Kidney (tissue), 22 donors: ENCODE measurements at places on chromosomes 7 and 10. TPM values are rescaled to one million over a fixed set of nuclear protein-coding genes. Genes with fewer than 3 reads are reported as not detected.

Gene DOCK1
- 81.7 TPM for total RNA-seq

Gene NPC1L1
- 0.88 TPM for total RNA-seq

Gene PKD2L1
- not detected for total RNA-seq

Gene EPO
- not detected for total RNA-seq

Gene PTER
- 22.2 TPM for total RNA-seq

Gene ASB10
- not detected for total RNA-seq

Gene CPA5
- total RNA-seq = 1.1 TPM

Gene UNCX
- total RNA-seq = 2.0 TPM

Gene FBH1
- total RNA-seq = 76.5 TPM

Gene ASZ1
- not detected for total RNA-seq

Gene GIMAP4
- 61.4 TPM for total RNA-seq

Gene LRIT1
- not detected for total RNA-seq

Gene CPSF4
- total RNA-seq = 28.9 TPM

Gene VWA2
- 6.5 TPM for total RNA-seq

Gene FGFBP3
- 2.7 TPM for total RNA-seq

Gene LEP
- not detected for total RNA-seq

DNA sequence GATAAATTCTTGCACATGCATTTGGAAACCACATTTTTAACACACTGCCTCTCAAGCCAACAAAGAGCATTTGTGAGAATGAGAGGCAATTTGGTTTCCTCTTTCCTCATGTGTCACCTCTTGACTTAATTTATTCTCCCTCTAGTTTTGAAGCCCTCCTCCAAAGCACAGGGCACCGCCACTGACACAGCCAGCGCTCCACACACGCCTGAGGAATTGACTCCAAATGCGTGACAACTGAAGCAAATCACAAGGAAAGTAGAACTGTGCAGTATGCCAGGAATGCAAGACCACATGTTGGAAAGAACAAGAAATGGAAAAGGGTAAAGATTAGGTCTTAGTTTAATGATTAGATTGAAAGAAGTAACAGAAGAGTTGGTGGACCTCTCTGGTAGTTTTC lies 173.3 kb downstream of the LSM5 start:
- no peak for DNase-seq

- DNase-seq = no peak
These were observed 103.2 kb downstream of the IPMK start for GRCh38 chr10:58164517-58164916.

DNA sequence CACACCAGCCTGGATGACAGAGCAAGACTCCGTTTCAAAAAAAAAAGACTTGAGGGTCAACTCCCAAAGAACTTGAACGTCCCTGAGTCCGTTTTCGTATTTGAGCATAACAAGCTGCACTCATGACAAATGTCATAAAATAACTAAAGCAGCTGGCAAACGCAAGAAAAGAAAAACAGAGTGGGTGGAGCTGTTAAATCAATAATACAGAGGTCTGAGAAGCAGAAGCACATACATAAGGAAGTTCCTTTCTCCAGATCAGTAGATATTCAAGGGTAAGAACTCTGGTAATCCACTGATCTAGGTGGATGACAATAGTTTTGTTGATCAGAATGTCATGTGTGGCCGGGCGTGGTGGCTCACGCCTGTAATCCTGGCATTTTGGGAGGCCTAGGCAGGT lies 150.1 kb downstream of the FAM107B start:
- DNase-seq = no peak

- DNase-seq = no peak
These were observed 16.5 kb upstream of the TLX1 start for GRCh38 chr10:101114646-101115045.

- DNase-seq = peak; percentile 86
These were observed 699.4 kb upstream of the GALNT17 start for GRCh38 chr7:70432567-70433001.

- DNase-seq = no peak
These were observed 111.1 kb downstream of the CPED1 start for GRCh38 chr7:121099572-121099971.

DNA sequence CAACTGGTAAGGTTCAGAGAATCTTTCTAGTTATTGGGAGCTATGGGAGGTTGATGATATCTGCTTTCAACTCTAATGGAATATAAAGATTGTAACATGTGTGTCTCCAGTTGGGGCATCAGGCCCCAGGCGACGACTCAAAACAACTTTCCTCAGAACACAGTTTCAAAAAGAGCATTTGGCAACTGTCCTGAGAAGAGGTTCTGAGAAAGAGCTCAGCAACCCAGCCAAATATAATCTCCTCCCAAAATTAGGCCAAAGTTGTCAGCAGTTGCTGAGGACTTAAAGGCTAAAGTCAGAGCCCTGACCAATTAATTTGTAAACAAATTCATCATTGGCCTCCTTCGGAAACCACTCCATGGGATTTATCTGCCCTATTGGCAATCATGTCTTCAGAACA lies 251.1 kb upstream of the NFE2L3 start:
- DNase-seq = no peak

GRCh38 chr7:140732416-140732815 lies 35.9 kb downstream of the NDUFB2 start:
- DNase-seq = no peak

- no peak for DNase-seq
These were observed 8.1 kb upstream of the ANK3 start for GRCh38 chr10:60397792-60398191.

DNA sequence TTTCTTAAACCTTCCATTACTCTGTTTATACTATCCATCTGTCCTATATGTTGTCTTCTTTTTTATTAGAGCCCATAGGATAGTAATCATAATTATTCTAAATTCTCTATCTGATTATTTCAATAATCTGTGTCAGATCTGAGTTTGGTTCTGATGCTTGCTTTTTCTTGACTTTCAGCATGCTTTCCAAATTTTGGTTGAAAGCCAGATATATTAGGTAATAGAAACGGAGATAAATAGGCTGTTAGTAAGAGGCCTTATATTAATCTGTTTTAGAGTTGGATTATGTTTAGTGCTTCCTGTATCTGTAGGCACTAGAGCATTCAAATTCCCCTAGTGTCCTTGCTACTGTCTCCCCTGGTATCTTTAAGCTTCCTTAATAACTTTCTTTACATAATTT lies 939.9 kb upstream of the GHITM start:
- no peak for DNase-seq

GRCh38 chr10:54650547-54650946 lies 150.5 kb downstream of the PCDH15 start:
- no peak for DNase-seq

DNA sequence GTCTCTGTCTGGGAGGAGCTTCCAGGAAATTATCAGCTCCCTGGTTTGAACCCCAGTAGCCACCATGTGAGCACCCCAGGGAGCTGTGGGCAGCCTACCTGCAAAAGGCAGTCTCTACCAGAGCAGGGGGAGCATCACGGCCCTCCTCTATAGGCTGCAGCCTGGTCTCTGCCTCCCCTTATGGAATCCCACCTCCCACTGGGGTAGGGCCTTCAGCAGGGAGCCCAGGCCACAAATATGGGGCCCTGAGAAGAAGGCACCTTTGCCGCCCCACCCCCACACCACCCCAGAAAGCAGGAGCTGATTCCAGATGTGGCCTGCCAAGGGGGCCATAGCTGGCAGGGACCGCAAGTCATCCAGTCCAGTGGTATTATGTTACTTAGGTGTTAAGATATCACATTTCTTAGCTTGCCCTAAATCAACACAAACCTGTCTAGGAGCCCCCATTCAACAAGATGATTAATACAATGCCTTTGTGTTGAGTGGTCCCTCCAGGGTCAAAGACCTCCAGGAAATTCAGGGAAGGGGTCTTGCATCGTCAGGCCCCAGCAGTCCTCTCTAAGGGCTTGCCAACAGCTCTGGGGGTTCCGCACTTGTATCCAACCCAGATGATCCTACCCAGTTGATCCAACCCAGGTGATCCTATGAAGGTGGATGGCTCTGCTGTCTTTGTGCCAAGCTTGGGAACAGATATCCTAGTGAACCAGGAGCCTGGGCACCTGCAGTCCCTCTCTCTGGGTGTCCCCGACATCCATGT lies 114.9 kb downstream of the OAT start:
- no peak for DNase-seq

- no peak for DNase-seq
These were observed 72.1 kb downstream of the USP6NL start for GRCh38 chr10:11539191-11539868.

DNA sequence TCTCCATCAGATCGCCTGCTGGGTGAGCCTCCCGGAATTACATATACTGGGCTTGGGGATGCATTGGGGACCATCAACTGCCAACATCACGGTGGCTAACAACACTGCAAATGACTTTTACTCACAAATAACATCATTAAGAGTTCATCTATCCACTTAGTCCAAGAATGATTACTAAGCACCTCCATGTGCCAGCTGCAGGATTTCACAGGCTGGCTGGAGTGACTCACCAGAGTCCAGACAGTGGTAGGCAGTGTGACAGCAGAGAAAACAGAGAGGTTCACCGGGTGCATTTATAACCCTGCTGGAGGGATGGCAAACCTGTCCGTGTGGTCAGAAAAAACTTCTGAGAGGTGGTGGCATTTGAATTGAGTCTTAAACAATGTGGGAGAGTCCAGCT lies 3.2 kb upstream of the IGFBP3 start:
- no peak for DNase-seq

DNA sequence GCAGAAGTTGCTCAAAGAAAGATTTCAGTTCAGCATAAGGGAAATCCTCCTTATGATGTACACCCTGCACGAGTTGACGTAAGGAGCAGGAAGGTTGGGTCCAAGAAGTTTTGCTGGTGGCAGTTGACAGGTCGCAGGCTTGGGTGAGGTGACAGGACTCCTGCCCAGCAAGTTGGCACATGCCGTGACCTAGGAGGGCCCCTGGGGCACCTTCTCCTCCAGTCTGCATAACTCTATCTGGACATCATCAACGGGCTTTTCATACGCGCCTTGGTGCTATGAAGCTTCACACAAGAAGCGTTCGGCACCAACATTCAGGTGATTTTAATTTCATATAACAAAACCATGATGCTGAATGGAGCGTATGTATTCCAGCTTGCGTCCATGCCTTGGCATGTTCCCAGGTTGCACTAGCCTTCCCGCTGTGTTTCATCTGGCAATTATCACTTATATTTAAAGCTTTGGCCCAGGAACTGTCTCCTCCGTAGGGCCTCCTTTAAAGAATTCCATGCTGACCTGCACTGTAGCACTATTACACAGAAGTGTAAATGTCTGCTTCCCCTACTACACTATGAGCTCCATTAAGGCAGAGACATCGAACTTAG lies 651.6 kb upstream of the FOXK1 start:
- DNase-seq = no peak

- no peak for DNase-seq
These were observed 829.0 kb downstream of the TNS3 start for GRCh38 chr7:46752881-46753366.

DNA sequence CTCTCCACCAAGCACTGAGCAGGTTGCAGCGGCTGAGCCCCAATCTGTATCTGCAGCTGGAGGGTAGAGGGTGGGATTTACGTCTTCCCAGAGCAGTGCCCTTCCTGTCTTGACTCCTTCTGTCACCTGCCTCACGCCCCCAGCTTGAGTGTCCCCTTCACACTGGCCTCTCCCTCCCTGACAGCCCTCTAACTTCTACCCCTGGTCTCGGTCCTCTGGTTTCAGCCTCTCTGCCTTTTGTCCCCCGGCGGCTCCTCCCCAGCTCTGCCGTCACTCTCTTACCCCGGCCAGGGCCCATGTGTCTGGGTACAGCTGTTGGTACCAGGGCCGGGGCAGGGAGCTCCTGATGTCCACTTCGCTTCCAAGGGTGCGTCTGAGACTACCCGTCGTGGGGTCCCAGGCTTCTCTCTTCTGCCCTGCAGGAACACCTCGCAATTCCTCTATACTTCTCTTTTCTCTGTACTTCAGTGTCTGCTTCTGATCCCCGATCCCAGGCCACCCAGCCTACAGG lies 654 bp downstream of the MUC3A start:
- DNase-seq = peak; percentile 73

DNA sequence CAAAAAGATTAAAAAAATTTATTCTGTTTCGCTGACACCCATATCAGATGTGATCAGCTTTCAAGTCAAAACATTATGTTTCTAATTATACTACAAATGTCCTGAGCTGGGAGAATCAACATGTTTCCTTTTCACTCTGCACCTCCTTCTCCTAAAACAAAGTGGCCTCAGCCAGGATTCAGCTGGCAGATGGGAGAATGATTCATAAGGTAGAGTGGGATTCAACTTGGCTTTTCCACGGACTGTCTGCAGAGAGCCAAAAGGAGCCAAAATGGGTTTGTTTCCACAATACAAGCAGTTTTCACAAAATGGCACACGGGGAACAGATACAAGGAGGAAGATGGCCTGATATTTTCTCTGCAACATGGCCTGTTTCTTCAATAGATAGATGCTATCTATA lies 376.5 kb upstream of the PRKCQ start:
- no peak for DNase-seq

DNA sequence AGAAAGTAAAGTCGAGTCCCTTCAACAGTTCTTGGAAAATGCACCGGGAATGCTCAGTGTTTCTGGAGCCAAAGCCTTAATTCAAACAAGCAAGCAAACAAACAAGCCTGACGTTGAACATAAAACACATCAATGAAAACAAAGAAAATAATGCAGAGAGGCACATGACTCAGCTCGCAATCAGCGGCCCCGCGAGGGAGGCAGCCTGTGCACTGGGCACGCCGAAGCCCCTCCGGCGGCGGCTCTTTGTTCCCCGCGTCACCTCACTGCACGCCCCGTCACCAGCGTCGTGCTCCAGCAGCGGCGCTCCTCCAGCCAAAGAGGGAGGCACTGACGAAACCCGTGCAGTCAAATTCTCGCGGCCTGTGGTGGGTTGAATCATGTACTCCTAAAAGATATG lies 151.5 kb downstream of the DNAJB6 start:
- peak; percentile 42 for DNase-seq
